ENCODE measurements at places on chromosomes 7 and 10. TPM values are rescaled to one million over a fixed set of nuclear protein-coding genes. Genes with fewer than 3 reads are reported as not detected.

DNA sequence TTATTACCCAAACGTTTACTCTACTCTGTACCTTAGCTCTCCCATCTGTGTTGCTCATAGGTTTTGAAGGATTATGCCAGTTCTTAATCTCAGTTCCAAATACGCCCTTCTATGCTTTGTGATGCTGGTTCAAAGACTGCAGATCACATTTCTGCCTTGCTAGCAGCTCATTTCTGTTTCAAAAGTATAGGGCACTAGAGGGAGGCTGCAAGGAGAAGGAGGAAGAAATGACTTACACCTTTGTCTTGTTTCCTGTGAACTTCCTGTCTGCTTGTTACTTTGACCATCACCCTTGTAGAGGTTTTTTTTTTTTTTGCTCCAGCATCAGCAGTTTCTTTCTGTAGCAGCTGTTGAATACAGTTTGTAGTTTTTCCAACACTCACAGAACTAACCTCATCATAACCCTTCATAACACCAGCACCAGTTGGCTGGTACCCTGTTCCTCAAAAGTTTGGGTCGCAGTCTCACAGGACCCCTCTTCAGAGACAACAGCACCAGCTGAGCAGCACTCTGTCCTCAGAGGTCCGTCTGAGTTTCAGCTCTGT, 16.5 kb downstream of the SLK start:
- H3K4me1 ChIP-seq, result peaks cover 13% of the 10 kb centered on the region
- H3K36me3 ChIP-seq, result peaks cover 2% of the 10 kb centered on the region
- DNase-seq, result no peak
- no peak overlapping the region for H3K4me3 ChIP-seq
- H3K27me3 ChIP-seq, result no peaks in the 10 kb centered on the region

DNA sequence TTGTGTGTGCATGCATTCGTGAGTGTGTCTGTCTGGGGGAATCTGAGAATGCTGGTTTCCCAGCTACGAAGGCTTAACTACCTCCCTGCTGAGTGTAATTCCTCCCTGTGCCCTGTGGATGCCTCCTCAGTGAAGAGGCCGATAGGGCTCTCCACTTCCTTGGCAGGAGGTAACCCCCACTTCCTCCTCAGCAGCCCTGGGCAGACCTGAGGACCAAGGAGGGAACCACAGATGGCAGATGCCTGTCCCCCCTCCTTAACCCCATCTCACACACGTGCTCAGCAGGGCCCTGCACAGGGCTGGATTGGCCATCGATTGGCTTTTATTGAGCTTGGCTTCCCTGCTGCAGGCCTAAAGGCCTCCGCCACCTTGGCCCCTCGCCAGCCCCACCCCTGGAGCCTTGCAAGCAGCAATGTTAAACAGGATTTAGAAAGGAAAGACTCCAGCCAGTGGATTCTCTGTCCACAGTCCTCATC, 45.6 kb upstream of the LRRC4 start:
- H3K27ac ChIP-seq, result no peak overlapping the region
- peaks cover 6% of the 10 kb centered on the region for H3K4me1 ChIP-seq
- H3K36me3 ChIP-seq, result peaks cover 7% of the 10 kb centered on the region
- DNase-seq, result peak; percentile 37

- H3K36me3 ChIP-seq, result peaks cover 30% of the 10 kb centered on the region
- no peak for DNase-seq
- H3K27ac ChIP-seq, result peak overlapping the region; percentile 58
- H3K27me3 ChIP-seq, result no peaks in the 10 kb centered on the region
These were observed 28.8 kb downstream of the MIOS start for GRCh38 chr7:7595451-7595850.

- no peak for DNase-seq
- no peak overlapping the region for H3K27ac ChIP-seq
- no peak overlapping the region for H3K4me3 ChIP-seq
- peaks cover 7% of the 10 kb centered on the region for H3K4me1 ChIP-seq
- H3K36me3 ChIP-seq, result peaks cover 7% of the 10 kb centered on the region
These were observed 554 bp downstream of the FRA10AC1 start for GRCh38 chr10:93701866-93702209.

- H3K27me3 ChIP-seq, result no peaks in the 10 kb centered on the region
- H3K27ac ChIP-seq, result no peak overlapping the region
- H3K4me3 ChIP-seq, result no peak overlapping the region
- no peaks in the 10 kb centered on the region for H3K4me1 ChIP-seq
- DNase-seq, result no peak
- H3K36me3 ChIP-seq, result peaks cover 11% of the 10 kb centered on the region
These were observed 21.3 kb downstream of the CYP2W1 start for GRCh38 chr7:1004018-1004852.

DNA sequence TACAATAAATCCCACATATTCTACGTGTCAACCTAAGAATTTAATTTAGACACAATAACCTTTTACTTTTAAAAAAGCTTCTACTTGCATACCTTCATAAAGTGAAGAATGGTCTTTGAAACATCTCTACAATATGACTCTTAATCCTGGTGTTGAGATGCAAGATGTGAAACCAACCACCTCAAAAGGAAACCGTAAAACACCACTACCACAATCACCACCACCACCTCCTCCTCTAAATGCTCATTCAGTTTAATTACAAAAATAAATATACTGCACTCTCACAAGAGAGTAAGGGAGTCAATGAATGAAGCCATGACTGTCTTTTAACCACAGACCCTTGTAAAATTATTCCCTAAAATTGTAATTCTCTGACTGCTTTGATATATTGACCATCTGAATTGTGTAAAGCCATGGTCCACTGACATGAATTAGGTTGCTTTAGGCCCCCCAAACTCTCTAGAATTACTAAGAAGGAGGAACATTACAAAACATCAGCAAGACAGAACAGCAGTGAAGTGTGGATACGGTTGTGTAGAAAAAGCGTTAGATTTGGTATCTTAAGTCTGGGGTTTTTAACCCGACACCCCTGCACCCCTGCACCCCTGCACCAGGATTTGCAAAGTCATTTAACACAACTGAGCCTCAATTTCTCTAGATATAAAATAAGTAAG, 171.4 kb downstream of the SFMBT2 start:
- H3K4me3 ChIP-seq, result no peak overlapping the region
- peaks cover 80% of the 10 kb centered on the region for H3K27me3 ChIP-seq
- DNase-seq, result no peak
- H3K36me3 ChIP-seq, result peaks cover 4% of the 10 kb centered on the region

- H3K27me3 ChIP-seq, result no peaks in the 10 kb centered on the region
- H3K4me1 ChIP-seq, result peaks cover 51% of the 10 kb centered on the region
- H3K36me3 ChIP-seq, result peaks cover 42% of the 10 kb centered on the region
- DNase-seq, result no peak
These were observed 13.6 kb upstream of the SVIL start for GRCh38 chr10:29648114-29648982.

DNA sequence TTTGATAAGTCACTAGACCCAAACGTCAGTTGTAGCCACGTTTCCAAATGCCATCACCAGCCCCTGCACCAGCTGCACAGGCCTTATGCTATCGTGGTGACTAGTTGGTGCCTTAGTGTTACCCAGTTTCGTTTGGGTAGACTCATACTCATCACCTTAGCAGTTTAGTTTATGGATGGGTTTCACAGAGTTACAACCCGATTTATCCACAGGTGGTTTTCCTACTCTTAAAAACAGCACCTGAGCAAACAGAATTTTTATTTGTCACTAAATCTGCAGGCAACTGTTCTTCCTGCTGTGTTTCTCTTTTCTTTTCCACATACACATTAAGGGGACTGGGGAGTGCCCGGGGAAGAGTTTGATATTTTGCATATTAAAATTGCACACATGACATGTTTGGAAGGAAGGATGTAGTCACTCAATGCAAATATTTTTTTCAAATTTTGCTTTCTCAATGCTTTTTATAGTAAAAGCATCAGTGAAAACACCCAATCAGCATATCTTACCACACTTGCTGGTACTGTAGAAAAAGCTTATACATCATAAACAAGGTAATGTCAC, 41.6 kb downstream of the PDSS1 start:
- no peak for DNase-seq
- H3K27ac ChIP-seq, result no peak overlapping the region
- H3K4me1 ChIP-seq, result peaks cover 6% of the 10 kb centered on the region
- H3K27me3 ChIP-seq, result no peaks in the 10 kb centered on the region
- no peak overlapping the region for H3K4me3 ChIP-seq

ZNF239 gene
- 9.5 TPM for total RNA-seq

DNA sequence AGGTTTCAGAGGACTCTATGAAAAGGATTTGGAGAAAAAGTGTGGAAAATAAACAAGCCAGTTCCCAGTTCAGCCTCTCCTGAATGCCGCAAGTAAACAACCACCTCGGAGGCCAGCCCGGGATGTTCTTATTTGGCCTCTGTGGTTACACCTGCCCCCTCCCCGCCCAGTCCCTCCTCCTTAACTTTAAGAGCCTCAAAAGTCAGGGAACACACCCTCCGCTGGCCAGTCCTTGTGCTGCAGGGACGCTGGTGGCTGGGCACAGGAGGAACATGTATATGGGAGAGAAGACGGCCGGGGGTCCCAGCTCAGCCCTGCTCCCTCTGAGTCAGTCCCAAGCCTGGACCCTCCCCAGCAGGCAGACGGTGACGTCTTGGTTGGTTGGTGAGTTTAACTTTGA, 6.1 kb downstream of the CHST3 start:
- no peaks in the 10 kb centered on the region for H3K36me3 ChIP-seq
- no peaks in the 10 kb centered on the region for H3K27me3 ChIP-seq
- no peak overlapping the region for H3K4me3 ChIP-seq
- H3K4me1 ChIP-seq, result peaks cover 52% of the 10 kb centered on the region
- H3K27ac ChIP-seq, result peak overlapping the region; percentile 34
- no peak for DNase-seq

DNA sequence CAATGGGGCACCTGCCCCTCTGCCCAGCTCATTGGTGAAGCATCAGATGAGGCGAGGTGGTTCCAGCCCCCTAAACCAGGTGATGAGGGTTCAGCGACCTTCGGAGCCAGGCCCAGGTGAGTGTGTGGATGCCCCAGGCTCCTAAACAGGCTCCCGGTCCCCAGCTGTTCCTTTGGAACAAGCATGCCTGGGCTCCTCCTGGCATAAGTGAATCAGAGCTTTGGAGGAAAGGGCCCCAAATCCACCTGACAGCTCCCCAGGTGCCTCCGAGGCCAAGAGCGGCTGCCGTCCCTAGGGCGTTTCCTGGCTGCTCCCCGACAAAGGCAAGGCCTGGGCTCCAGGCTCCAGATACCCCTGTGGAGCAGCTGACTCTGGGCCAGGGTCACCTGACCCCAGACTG, 61.3 kb downstream of the YKT6 start:
- H3K36me3 ChIP-seq, result no peaks in the 10 kb centered on the region
- no peak for DNase-seq
- peaks cover 34% of the 10 kb centered on the region for H3K4me1 ChIP-seq
- H3K27ac ChIP-seq, result no peak overlapping the region

GRCh38 chr7:3691478-3692158, 390.6 kb downstream of the SDK1 start:
- H3K27ac ChIP-seq, result no peak overlapping the region
- no peak for DNase-seq
- H3K36me3 ChIP-seq, result peaks cover 7% of the 10 kb centered on the region
- H3K27me3 ChIP-seq, result no peaks in the 10 kb centered on the region
- H3K4me1 ChIP-seq, result peaks cover 14% of the 10 kb centered on the region
- no peak overlapping the region for H3K4me3 ChIP-seq

DNA sequence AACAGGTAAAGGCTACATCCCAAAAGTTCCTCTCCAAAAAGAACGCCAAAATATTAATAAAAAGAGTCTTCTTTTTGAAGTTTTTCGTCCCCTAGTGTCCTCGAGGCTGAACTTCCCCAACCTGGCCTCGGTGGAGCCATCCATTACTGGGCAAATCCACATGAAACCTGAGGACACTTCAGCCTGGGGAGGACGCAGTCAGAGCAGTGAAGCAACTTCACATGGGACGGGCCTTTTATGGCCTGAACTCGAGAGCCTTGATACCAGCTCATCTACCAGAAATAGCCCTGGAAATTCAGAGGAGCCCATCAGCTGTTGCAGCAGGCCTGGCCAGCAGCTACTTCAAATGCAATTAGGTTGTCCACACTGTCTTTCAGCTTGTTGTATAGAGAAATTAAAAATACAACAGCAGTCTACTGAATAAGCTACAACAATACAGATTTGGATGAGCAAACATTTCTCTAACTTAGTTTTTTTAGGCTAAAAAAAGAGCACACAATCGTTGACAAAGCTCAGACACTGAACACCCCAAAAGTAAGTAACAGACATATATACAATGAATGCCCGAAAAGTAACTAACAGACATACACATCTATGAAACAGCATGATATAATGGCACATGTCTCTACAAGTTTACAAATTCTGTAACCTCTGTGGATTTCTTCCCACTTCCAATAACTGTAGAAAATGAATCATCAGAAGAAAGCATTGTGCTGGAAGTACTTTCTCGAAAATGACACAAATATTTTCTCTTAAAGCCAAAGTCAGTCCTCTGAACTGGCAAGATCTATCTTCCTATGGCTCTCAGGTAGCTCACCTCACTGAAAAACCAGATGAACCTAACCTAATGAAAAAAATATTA, at the start of gene SVIL:
TSS of gene SVIL (minus strand) at position 208 of the 862 bp plus-strand sequence. CDS start 79,913 bp downstream, outside the sequence.
- peaks cover 27% of the 10 kb centered on the region for H3K36me3 ChIP-seq
- DNase-seq, result no peak
- peaks cover 42% of the 10 kb centered on the region for H3K4me1 ChIP-seq
- peak within 1 kb of the TSS; percentile 1 for H3K4me3 ChIP-seq
- H3K27ac ChIP-seq, result peak within 1 kb of the TSS; percentile 87

FGL2 gene
- 0.05 TPM for total RNA-seq

- H3K4me3 ChIP-seq, result no peak overlapping the region
- no peak overlapping the region for H3K27ac ChIP-seq
- peaks cover 11% of the 10 kb centered on the region for H3K4me1 ChIP-seq
These were observed 116.4 kb downstream of the PTEN start for GRCh38 chr10:87979847-87980246.

SP8 gene
- total RNA-seq, result not detected

DNA sequence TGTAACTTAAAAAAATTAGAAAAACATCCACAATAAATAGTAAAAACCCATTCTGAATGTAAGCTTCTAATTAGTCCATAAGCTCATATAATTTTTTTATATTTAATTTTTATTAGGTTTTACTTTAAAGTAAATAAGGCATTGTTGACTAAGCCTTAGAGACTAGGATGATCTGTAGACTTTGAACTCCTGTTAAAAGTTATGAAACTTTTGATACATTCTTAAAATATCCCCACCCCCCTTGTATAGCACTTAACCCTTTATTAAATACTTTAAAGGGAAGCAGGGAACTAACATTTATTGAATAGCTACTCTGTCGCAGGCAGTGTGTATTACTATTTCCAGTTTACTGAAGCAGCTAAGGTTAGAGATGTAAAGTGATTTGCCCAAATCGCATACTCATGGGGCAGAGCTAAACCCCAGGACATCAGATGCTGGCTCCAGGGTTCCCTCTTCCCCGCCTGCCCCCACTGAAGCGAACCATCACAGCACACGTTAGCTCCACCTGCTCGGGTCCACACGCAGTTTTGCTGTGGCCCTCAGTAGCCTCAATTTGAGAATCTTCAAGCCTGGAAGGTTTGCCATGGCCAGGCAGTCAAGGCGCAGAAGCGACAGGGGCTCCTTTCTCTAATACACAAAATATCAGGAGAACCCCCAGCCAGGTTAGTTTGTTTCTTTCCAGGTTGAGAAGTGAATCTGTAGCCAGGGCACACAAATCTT, 762 bp downstream of the PON1 start:
- H3K4me1 ChIP-seq, result no peaks in the 10 kb centered on the region
- H3K27ac ChIP-seq, result no peak overlapping the region
- no peak for DNase-seq
- no peak overlapping the region for H3K4me3 ChIP-seq
- H3K36me3 ChIP-seq, result no peaks in the 10 kb centered on the region
